ENCODE measurements at places on chromosomes 1 and 21.

- DNase-seq: no peak
Measured at GRCh38 chr1:214635506-214635905, 32.5 kb downstream of the CENPF start.

GRCh38 chr1:1393428-1393827 lies 5.7 kb downstream of the CCNL2 start:
- no peak for DNase-seq

DNA sequence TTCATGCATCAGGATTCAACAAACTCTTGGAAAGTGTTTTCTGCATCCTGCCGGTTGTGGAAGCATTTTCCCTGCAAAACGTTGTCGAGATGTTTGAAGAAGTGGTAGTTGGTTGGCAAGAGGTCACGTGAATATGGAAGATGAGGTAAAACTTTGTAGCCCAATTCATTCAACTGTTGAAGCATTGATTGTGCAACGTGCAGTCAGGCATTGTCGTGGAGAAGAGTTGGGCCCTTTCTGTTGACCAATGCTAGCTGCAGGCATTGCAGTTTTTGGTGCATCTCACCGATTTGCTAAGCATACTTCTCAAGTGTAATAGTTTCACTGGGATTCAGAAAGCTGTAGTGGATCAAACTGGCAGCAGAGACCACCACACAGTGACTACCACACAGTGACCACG lies 57.0 kb upstream of the PRDM2 start:
- no peak for DNase-seq

DNA sequence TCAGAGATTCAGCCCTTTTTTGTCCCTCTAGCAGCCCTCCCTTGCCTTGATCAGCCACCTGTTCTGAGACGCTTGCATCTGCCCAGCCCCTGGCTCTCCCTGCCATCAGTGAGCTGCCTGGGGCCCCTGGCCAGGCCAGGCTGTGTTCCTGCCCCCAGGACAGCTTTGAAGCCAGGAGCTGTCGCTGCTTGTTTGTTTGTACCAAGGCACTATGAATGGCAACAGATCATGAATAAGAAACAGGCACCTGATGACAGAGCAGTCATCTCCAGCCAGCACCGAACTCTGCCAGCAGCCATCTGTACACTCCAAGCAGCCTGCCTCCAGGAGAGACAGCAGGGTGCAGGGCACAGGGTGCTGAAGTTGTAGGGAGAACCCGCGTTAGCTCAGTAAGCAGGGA lies 8.1 kb upstream of the VWA5B1 start:
- no peak for DNase-seq

GRCh38 chr1:201309416-201309815 lies 26.1 kb downstream of the PKP1 start:
- peak; percentile 100 for DNase-seq

DNA sequence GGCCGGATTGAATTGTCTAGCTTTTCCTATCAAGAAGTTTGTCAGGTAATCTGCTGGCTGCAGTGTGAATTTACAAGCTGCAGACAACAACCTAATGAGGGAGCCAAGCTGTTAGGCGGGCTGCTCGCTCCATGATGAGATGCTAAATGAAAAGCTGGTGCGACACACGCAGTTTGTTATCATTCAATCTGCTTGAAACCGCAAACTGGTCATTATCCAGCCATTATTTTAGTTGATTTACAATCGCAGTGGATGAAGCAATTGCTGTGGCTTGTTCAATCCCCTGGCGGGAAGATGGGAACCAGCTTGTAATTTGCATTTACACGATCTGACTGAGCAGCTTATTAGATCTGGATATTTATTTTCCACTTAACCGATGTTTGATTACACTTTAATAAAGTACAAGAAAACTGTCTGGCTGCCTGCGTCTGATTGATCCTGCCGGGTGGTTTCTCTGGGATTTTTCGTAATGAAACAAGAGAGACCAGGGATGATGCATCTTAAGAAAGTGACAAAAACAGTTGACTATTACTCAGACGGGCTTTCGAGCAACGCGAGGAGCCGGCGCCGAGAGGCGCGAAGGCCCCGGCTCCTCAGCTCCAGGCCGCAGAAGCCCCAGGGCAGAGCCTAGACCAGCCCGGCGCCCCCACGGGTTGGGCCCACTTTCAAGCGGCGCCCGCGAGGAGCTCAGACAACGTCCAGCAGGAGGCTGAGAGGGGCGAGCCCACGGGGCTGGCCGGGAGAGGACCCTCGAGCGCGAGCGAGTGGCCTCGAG lies 118.0 kb upstream of the BARHL2 start:
- DNase-seq: no peak

- no peak for DNase-seq
Measured at GRCh38 chr1:1529321-1529720, 11.1 kb downstream of the TMEM240 start.

DNA sequence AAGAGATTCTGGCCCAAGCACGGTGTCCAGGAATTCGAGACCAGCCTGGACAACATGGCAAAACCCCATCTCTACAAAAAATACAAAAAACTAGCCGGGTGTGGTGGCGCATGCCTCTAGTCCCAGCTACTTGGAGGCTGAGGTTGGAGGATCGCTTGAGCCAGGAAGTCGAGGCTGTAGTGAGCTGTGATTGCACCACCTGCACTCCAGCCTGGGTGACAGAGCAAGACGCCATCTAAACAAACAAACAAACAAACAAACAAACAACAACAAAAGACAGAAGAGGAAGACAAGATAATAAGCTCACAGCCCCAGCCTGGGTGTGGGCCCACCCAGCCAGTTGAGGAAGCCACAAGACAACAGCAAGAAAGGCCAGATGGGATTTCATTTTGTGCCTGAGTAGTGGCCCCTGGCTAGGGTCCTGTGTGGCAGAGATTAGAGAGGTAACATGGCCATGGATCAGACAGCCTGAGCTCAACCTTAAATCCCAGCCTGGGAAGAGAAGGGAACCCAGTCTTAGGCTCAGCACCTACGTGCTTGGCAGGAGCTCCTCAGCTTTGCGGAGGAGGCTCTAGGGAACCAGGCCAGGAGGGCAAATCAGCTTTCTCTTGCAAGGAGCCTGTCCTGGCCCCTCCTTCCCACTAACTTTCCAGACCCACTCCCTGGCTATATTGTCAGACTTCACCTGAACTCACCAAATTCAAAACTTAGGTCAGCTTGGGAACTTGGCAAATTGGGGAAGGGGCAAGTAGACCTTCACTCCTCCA lies 4.9 kb upstream of the BEST4 start:
- DNase-seq: no peak

DNA sequence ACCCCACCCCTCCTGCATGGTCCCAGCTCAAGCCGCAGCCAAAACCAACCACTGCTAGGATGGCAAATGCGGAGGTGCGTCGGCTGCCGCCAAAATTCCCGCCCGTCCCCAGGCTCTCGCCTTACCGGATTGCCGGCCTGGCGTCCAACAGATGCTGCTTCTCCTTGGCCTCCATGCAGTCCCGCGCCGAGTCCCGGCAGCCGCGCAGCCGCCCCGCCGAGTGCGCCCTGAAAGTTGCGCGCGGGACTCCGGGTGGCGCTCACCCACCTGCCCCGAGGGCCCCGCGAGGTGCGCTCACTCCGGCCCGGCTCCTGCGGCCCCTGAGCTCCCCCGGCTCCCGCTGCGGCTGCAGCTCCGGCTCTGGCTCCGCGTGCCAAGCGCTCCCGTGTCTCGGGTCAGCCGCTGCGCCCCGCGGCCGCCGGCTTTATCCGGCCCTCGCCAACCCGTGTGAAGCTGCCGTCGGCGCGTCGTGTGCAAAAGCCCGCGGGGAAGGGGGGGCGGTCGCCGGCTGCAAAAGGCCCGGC lies at the start of gene SLC30A2:
Gene SLC30A2 (minus strand): TSS at position 397 of the 524 bp plus-strand sequence. CDS start 222 bp downstream, at position 175.
- no peak for DNase-seq

GRCh38 chr1:148379170-148379500 lies 104.0 kb downstream of the PPIAL4G start:
- DNase-seq: no peak

- DNase-seq: peak; percentile 97
Measured at GRCh38 chr1:27111626-27112573, 43.0 kb downstream of the SLC9A1 start.
